COR-L47 (cell line): ENCODE measurements at places on chromosomes 7 and 10.

- no peak for DNase-seq
These were observed 28.0 kb downstream of the GRK5 start for GRCh38 chr10:119235356-119235755.

DNA sequence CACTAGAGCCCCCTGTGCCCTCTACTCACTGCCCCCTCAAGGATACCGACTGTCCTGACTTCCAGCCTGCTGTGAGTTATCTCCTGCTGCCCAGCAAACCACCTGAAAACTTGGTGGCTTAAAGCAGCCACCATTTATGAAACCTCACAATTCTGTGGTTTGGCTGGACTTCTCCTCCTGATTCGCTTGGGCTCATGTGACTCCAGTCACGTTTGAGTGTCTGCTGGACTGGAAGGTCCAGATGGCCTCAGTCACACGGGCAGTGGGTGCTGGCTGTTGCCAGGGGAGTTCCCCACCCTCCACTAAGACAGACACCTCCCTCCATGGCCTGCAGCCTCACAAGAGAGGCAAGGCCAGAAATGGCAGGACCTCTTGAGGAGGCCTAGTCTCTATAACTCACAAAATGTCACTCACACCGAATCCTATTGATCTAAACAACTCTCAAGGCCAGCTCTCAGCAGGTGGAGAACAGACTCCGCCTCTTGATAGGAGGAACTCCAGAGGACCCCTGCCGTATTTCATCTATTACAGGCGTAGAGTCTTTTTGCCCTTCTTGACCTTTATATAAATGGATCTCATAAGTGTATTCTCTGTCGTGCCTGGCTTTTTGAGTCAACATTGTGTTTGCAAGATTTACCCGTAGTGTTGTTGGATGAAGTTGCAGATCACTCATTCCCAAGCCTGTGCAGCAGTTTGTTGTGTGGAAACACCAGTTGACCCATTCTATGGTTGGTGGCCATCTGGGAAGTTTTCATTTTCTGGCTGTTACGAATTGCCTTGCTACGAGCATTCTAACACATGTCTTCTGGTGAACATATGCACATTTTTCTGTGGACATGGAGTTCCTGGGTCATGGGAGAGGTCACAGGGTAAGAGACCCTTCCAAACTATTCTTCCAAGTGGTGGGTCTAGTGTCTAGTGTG lies 48.3 kb downstream of the ZMIZ1 start:
- no peak for DNase-seq

DNA sequence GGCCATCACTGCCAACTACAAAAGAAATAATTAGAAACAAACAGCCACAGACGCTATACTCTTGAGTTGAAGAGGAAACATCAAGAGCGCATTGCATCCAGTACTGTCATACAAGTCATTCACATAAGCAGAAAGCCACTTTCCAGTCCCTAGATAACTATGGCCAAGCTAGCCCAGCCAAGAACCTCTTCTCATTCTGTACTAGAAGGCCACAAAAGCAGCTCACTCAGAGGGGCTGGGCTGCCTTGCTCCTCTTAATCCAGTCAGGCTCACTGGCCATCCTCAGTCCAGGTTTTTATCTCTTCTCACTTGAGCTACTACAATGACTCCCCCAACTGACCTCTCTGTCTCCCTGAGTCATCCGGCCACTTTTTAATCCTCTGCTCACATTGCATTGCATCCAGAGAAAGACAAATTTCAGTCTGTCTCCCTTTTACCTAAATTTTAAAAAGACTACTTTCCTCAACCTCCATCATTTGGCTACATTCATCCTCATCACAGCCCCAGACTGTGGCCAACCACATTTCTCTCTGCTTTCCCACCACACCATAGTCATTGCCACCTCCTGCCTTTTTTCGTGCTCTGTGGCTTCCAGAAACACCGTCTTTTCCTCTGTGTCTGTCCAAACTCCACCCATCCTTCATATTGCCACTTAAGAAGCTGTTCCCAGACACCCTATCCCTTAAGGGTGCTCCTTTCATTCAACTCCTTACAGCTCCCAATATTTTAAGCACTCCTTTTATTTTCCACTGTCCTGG lies 25.0 kb downstream of the PPP1R3C start:
- no peak for DNase-seq

GRCh38 chr10:25682203-25682851 lies 251.7 kb upstream of the MYO3A start:
- no peak for DNase-seq

DNA sequence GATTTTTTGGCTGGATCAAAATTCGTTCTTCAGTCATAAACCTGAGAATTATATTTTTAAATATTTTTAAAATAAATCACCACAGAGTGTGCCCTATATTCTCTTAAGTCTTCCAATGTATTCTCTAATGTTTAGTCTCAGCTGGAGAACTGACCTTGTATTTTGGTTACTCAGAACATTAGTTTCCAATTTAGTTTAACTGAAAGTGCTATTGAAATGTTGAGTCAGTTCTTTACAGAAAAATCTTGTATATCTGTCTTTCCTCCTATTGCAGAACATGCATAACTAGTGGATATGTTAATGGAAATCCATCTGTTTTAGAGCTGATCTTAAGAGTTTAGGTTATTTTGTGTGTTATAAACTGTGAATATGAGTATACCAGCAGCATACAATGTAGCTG lies 422.7 kb upstream of the IGFBP3 start:
- DNase-seq, result no peak

GRCh38 chr7:151722533-151722932 lies 154.4 kb downstream of the PRKAG2 start:
- no peak for DNase-seq

DNA sequence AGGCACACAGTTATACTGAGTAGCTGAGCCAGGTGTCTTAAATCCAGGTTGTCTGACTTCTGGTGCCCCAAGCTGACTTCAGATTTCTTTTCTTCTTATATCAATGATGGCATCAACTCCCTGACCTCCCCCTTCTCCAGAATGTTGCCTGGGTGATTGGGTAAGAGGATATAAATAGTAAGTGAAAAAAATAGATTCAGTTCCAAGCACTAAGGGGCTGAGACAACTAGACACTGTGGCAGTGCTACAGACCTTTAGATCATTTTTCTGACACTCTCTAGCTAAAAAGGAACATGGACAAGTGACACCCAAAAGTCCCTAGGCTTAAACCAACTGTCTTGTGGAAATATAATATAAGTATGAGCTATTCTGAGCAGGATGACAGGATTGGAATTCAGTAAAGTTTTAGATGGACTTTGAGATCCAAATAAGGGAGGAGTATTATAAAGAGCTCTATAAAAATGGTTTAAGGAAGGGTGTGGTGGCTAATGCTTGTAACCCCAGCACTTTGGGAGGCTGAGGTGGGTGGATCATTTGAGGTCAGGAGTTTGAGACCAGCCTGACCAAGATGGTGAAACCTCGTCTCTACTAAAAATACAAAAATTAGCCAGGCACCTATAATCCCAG lies 589.1 kb upstream of the GALNT17 start:
- no peak for DNase-seq

DNA sequence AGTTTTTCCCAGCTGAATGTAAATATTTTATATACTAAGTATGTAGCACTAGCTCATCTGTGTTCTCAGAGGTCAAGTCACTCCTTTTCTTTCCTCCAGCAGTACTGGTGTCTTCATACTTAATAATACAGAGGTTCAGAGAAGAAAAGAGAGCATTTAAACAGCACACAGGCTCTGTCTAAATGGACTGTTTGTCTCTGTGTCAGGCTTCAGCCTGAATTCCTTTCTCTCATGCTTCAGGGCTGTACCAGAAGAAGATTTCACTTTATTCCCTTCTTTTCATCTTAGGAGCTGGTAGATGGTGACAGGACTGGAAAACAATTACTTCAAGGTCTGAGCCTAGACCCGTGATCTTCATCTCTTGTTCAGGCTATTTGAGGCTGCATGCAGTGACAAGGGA lies 51.4 kb upstream of the LYZL2 start:
- DNase-seq, result no peak
